ENCODE measurements at places on chromosomes 11 and 22.

DNA sequence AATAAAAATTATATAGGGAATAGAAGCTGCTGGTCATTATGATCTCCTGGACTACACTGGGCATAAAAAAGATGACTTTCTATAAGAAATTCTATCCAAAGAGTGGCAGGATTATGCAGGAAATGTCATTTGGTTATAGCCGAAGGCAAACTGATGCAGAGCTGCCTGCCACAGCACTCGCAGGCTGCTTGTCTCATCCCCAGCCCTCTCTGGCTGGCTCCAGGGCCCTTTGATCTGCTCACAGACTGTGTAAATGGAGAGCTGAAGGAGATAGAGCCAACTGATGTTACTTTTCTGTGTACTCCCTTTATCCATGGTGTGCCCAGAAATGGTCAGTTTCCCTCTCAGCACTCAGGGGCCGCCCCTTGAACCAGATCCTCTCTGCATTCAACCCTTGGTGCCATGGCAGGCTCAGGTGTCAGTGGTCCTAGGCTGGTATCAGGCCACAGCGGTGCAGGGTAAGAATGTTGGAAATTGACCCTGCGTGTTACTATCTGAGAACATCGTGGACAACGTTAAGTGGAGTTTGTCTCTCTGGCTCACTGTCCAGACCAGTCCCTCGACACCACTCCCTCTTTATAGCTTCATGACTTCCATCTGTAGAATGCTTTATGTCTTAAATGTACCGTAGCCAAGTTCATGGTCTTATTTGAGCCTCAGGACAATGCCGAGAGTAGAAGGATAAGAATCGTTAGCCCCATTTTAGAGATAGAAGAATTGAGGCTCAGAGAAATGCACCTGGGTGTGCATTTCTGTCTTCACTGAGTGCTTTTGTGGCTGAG lies 27.8 kb downstream of the TEAD1 start:
- DNase-seq = no peak

GRCh38 chr11:76123248-76123647 lies 83.1 kb downstream of the WNT11 start:
- DNase-seq = no peak

DNA sequence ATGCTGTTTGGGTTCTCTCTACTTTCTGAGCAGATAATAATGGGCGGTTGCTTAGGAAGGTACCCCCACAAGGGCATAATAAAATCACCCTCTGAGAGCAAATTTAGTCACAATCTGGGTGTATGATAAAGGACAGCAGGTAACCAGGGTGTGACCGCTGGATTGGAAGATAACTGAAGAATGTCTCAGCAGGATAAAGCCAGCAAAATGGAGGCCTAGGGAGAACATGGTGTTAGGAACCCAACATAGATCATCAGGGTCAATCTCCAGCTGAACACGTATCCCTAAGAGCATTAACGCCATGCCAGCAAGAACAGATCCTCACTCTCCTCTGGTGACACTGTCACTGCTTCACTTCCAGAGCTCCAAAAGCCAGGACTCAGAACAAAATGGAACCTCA lies 64.5 kb upstream of the SCUBE2 start:
- DNase-seq = no peak

DNA sequence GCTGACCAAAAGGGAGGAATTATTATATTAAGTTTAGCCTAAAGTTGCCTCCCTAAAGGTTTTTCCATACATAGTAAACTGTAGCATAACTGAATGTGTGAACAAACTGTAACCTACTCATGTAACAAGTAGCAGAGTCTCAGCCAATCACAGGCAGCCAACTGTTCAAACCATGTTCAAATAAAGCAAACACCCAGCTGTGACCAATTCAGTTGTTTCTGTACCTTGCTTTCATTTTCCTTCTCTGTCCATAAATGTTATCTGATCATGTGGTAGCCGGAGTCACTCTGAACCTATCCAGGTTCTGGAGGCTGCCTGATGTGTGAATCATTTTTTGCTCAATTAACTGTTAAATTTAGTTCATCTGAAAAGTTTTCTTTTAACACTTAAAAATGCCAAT lies 373.5 kb downstream of the GUCY1A2 start:
- no peak for DNase-seq
